HFFc6 (cell line): ENCODE measurements at places on chromosomes 5 and 9. TPM values are rescaled to one million over a fixed set of nuclear protein-coding genes. Genes with fewer than 3 reads are reported as not detected.
A peak's percentile ranks its signal among the peaks of the same experiment; 100 is the strongest.

The IRX4 gene
- total RNA-seq: not detected in 3 replicates

The OR2V2 gene
- total RNA-seq: not detected in 3 replicates

The SPINK5 gene
- total RNA-seq: not detected in 2 replicates

The TRAF1 gene
- total RNA-seq: 0.61 to 1.0 TPM (median 0.69 TPM) in 3 replicates

The PCDHB9 gene
- total RNA-seq: 1.4 to 3.3 TPM (median 2.5 TPM) in 3 replicates

The GZMA gene
- not detected in 3 replicates for total RNA-seq

The ELAVL2 gene
- not detected in 3 replicates for total RNA-seq

The DIRAS2 gene
- not detected in 3 replicates for total RNA-seq

The LCN1 gene
- not detected in 3 replicates for total RNA-seq

The LCN15 gene
- total RNA-seq: not detected in 3 replicates

The NR2F1-AS1 gene
- 20.3 to 24.7 TPM (median 24.3 TPM) in 3 replicates for total RNA-seq

The TAF11L7 gene
- not detected in 2 replicates for total RNA-seq

DNA sequence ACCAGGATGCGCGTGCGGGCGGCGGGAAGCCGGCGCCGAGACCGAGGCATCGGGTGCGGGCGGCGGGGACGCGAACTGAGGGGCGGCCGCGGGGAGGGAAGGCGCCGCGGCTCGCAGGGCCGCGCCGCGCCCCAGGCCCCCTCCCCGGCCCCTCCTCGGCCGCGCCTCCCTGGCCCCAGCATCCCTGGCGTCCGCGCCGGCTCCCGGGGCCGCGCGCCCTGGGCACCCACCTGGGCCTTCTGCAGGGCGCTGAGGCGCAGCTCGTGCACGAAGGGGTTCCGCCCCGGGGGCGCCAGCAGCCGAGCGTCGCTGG is 324 bp downstream of the LPCAT1 start:
- DNase-seq: no peak

GRCh38 chr9:26685818-26686217 is 206.8 kb downstream of the CAAP1 start:
- DNase-seq: no peak

DNA sequence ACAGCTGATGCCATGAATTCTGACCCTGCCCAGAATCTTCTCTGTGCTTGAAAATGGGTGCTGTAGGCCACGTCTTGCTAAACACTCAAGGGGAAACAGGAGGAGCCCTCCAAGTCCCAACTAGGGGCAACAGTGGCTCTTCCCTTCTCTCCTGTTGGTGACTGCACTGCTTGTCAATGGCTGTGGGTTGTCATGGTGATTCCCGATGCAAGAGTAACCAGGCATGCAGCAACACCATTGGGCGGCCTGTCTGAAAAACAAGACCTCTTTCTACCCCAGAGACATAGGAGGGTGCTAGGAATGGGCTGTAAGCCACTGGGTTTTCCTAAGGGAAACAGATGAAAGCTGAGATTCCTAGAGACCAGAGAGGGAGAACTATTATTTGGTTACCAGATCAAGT is 201.7 kb upstream of the PANK3 start:
- no peak for DNase-seq

GRCh38 chr5:160458806-160459800 is 37.4 kb downstream of the PTTG1 start:
- DNase-seq: no peak

DNA sequence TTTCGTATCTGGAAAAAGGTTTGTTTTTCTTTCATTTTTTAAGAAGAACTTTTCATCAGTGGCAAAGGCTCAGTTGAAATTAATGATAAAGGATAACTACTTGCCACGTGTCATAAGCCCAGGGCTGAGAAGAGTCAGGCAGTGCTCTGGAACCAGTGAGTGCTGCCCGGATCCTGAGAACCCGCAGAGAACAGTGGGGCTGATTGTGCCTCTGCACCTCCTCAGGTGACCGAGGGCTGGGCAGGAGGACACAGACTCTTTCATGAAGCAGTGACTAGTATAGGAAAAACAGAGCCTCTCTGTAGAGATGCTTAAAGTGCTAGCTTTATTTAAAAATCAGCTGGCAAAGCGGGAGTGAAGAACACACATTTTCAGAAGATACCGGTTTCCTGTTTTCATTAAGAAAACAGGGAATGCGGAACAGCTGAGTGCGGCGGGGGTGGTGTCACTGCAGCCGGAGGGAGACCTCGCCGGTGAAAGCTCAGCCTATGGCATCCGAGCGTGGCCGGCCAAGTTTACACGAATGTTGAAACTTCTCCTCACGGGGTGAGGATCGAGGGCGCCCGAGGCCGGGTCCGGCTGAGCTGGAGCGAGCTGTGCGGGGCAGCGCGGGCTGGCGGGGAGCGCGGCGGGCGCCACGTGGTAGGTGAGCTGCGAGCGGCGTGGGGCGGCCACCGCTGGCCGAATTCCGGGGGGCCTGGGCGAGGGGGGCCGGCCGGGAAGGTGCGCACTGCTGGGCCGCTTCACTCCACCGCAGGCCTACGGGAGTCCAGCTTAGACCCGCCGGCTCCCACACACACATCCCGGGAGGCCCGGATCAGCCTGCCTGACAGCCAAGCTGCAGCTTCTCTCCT is 134.7 kb upstream of the DMRT1 start:
- DNase-seq: peak; percentile 69

- DNase-seq: no peak
Measured at GRCh38 chr9:91778031-91778430, 172.0 kb downstream of the ROR2 start.

DNA sequence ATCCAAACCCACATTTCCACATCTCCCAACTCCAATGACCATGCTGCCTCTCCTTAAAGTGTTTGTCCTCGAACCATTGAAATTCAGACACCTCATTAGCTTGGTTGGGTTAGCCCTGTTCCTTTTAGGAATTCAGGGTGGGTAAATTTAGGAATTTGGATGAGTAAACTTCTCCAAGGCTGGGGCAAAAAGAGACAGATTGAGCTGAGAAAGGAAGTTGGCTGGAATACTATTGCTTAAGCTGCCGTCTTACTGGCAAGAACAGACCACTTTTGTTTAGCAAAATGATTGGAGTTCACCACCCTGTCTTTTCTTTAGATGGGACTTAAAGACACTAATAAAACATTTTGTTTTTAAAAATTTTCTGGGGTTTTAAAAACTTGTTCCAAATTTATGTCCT is 143.6 kb upstream of the GDNF start:
- no peak for DNase-seq

DNA sequence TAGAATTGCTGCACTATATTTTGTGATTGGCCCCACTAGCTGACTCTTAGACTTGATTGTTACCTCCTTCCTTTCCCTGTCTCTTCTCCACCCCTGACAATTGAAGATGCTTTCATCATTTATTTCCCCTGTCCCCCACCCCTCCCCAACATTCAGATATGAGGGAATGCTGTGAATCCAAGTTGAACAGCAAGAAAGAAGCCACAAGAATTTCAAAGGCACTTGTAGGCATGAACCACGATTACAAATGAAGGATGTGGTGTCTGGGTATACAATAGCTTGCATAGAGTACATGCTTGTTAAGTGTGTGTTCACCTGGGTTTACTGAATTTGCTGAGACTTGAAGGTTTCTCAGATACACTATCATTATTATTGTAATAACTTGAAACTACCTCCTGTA is 78.3 kb upstream of the TRIO start:
- no peak for DNase-seq

GRCh38 chr5:112333331-112333781 is 85.7 kb downstream of the EPB41L4A start:
- DNase-seq: no peak

GRCh38 chr9:91820949-91821880 is 128.8 kb downstream of the ROR2 start:
- no peak for DNase-seq

- no peak for DNase-seq
Measured at GRCh38 chr9:86990290-86990689, 43.0 kb upstream of the GAS1 start.

DNA sequence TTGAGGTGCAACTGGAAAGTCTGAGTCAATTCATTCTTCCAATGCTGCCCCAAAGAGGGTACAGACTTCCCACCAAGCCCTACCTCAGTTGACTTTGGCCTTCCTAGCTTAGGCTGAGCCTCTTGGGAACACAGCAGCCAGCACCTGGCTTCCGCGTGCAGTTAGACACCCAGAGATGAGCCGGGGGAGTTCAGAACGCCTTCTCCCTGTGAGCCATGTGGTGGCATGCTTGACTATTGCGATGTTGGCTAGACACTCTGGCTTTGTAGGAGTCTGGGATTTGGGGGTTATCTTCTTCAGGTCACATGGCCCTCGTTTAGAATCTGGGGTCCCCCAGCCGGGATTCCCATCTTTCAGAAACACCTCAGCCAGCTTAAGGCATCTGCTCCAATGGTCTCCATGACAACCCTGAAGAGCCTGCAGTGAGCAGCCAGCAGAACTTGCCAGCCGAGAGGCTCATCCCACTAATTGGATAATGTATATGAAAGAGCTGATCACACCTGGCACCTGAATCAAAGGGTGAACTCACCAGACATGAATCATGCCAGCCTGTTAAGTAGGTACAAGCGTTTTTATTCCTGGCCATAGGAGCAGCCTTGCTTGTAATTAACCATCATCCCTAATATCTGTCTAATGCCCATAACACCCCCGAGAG is 167.5 kb downstream of the SYK start:
- no peak for DNase-seq

DNA sequence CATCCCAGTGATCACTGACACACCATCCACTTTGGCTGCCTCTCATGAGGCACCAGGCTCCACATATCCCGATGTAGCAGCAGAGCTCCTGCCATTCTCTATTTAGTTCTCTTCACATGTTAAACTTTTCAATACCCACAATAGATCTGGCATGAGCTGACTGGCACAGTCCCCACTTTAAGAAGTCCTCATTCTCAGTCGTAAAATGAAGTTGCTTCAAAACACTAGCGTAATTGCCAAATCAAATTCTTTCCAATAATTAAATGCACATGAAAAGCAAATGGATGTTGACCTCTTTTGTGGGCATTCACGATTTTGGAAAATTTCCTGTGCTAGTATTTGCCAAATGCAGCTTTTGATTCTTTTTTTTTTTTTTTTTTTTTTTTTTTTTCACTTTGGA is 32.4 kb downstream of the HAPLN1 start:
- DNase-seq: no peak

DNA sequence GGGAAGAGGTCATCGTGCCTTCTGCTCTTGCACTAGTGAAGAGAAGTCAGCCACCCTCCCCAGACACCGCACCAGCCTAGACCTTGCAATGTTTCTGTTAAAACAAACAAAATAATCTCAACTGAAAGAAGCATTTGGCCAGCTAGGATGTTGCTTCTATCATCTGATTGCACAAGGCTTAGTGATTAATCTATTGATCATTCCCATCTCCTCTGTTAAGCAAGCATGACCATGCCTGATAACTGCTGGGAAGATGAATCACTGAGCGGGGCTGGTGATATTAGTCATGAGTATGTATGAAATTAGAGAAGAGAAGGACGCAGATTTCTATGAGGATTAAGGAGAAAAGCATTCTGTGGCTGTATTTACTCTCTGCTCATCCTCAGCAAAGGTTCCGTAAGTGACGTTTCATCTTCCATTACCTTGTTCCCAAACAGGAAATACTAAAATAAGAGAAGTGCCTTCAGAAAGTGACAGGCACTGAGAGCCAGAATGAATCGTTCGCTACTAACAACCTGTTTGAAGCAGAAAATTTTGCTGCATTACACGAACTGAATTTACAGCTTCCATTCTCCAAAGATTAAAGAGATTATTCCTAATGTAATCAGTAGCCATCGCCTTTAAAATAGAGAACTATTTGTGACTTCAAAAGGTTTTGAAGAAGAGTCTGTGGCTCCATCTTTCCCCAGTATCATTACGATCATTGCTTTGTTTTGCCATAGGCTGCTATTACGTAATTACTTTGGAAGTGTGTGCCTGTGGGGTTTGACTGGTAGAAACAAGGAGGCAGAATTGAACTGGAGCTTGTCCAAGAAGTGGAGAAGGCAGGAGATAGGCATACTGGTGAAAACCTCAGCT is 219.1 kb downstream of the MED10 start:
- DNase-seq: peak; percentile 97

- DNase-seq: no peak
Measured at GRCh38 chr5:119860463-119860862, 231.1 kb downstream of the FAM170A start.

DNA sequence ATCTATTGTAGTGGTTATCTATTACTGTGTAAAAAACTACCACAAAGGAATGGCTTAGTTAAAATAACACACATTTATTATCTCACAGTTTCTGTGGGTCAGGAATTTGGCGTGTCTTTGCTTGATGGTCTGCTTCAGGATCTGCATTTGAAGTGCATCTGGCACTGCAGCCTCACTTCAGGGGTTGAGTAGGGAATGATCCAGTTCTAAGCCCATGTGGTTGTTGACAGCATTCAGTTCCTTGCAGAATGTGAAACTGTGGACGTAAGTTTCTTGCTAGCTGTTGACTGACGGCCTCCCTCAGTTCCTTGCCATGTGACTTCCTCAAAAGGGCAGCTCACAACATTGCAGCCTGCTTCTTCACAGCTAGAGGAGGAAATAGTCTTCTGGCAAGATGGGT is 2.1 kb upstream of the OGN start:
- no peak for DNase-seq

GRCh38 chr5:30051976-30052375 is 1141.5 kb upstream of the CDH6 start:
- no peak for DNase-seq

GRCh38 chr9:106218427-106218826 is 524.1 kb downstream of the TMEM38B start:
- DNase-seq: no peak

- DNase-seq: peak; percentile 69
Measured at GRCh38 chr9:16505199-16505598, 365.3 kb downstream of the BNC2 start.

DNA sequence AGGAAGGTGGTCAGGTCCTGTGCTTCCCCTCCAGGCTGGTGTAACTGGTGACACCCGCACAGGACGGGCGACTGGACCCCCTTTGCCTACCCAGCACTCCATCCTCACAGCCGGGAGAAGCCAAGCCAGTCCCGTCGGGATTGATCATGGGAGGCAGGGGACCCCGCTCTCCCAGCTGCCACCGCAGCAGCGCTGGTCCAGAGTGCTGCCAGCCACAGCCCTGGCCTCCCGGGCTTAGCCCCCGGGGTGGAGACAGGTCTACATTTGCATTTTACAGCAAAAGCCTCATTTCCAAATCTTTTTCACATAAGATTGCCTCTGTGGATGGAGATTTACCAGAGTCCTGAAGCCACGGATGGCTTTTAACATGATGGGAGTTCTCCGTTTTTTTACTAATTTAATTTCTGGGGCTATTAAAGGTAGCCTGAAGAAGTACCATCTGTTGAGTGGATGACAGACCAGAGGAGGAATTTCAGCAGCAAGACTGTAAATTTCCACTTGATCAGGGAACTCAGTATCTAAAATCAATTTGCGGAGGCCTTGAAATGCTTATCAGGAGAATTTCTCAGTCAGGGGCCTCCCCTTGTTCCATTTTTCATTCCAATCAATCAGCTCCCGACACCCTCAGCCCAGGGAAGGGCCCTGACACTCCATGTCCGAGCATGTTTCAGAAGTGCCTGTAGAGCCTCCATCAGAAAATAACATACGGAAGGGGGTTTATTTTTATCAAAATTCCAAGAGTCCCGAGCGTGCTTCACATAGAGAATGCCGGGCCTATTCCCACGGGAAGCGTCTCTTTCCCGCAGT is 80.6 kb downstream of the OLFM1 start:
- DNase-seq: no peak

DNA sequence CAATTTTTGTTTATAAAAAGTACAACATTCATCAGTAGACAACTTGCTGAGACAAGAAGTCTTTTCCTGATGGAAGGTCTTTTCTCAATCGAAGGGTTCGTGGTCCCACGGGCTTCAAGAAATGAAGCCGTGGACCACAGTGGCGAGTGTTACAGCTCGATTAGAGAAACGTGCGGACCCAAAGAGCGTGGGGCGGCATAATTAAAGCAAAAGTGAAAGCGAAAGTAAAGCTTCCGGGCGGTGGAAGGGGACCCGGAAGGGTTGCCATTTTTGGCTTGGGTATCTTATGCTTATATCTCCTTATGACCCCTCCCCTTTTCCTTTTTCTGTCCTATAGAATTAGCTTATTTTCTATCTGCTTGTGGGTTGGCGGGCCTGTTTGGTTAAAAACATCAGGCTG is 2309.4 kb upstream of the ACO1 start:
- DNase-seq: no peak
